ENCODE measurements at places on chromosomes 2 and 18.
A peak's percentile ranks its signal among the peaks of the same experiment; 100 is the strongest.

- no peak for DNase-seq
Observed at GRCh38 chr2:147663153-147663961, 181.5 kb upstream of the ACVR2A start.

- peak; percentile 45 for DNase-seq
Observed at GRCh38 chr2:11292464-11293255, 51.8 kb downstream of the ROCK2 start.

- DNase-seq = no peak
Observed at GRCh38 chr18:38297910-38298309, 732.3 kb upstream of the CELF4 start.

GRCh38 chr18:77079954-77080682 is 52.5 kb downstream of the MBP start:
- no peak for DNase-seq

DNA sequence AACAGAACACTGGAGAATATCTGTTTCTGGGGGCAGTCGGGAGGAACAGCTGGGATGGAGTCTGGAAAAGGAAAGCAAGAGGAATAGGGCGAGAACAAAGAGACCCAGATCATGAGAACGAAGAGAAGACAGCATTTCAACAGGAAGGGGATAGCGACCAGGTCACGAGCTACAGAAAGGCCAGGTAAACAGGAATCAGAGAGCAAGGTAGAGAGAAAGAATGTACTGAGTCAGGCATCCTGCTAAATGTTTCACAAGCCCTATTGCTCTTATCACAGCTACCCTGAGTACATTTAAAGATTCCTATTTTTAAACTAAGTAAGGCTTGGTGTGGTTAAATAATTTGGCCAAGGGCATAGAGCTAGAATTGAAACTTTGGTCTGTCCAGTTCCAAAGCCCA is 254.9 kb upstream of the RAB12 start:
- DNase-seq = no peak

GRCh38 chr2:11753452-11753885 is 7.0 kb downstream of the LPIN1 start:
- DNase-seq = no peak

- no peak for DNase-seq
Observed at GRCh38 chr2:233404222-233404621, 49.9 kb downstream of the DGKD start.

- no peak for DNase-seq
Observed at GRCh38 chr2:1479346-1479745, 66.1 kb downstream of the TPO start.

DNA sequence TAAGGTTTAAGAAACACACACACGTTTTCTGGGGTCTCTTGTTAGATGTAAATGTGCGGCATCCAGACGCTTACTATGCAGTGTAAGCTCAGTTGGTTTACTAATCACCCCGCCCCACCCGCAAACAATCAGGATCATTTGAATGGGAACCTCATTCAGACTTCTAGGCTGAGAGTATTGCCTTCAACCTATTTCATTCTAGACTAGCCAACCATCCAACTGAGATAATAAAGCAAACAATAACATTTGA is 1.3 kb upstream of the FIGN start:
- no peak for DNase-seq

GRCh38 chr2:185859506-185859905 is 120.9 kb downstream of the FSIP2 start:
- no peak for DNase-seq

- no peak for DNase-seq
Observed at GRCh38 chr2:42342795-42343241, 18.2 kb downstream of the COX7A2L start.

DNA sequence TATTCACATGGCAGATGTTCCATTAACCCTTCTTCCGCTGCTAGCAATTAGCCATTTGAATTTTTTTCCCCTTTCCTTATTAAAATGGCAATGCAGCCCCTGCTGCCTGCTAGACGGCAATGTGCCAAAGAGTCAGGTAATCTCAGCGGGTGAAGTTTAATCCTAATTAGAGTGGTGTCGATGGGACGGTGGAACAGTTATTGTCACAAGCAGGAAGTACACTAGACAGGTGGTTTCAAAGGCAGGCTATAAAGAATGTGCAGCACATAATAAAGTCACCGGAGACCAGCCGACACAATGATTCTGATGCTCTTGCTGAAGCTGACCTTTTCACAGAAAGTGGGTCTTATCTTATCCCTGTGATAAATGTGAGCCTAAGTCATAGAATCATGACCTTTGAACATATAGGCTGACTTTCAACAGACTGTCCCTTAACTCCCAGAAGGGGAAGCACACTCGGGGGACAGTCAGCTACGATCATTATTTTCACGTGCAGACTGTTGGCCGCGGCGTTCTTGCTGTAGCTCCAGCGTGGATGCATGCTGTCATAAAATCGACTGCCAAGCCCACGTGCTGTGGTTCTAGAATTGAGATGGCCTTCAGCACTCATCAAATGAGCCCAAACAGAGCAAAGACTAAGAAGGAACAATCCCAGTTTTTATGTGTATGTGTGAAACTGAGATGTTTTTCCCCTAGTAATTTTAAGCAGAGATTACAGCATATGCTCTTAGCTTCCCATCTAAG is 926.2 kb upstream of the SOX11 start:
- no peak for DNase-seq

- DNase-seq = no peak
Observed at GRCh38 chr2:689237-689636, 12.0 kb upstream of the TMEM18 start.

- no peak for DNase-seq
Observed at GRCh38 chr18:56672391-56672790, 21.2 kb downstream of the WDR7 start.

GRCh38 chr2:63081404-63081803 is 30.8 kb downstream of the OTX1 start:
- peak; percentile 1 for DNase-seq

- no peak for DNase-seq
Observed at GRCh38 chr2:235498541-235498940, 4.7 kb downstream of the AGAP1 start.

DNA sequence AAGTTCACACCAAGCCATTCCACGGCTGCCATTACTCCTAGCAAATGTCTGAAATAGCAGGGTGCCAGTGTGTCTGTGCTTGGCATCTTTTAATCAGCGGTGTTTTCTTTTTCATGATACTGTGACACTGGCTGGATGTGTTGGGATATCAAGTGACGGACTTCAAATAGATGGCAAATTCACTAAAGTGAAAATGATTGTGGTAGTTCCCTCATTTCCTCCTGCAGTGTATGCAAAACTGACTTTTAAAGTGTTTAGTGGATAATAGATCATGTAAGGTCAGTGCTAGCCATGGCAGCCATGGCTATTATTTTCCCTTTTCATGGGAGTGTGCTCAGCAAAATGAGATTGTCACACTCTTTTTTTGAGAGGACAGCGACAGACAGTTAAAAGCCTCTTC is 261.5 kb upstream of the SIX3 start:
- no peak for DNase-seq

DNA sequence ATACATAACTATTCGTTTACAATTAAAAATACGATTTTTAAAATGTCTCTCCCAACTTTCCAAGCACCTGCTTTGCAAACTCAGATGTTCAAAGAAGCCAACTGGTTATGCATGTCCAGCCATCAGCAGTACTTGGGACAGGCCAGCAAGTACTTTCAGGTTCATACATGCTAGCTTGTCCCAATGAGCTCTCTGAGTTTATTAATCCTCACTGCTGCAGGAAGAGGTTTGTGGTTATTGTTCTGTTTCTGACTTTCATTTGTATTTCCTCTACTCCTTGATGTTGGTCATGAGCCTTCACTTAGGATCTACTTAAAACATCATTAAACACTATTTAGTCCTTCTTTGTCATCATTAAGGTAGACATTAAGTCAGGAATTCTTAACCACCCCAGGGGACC is 374.1 kb downstream of the LRATD1 start:
- no peak for DNase-seq

GRCh38 chr18:39586741-39587140 is 2021.1 kb upstream of the CELF4 start:
- no peak for DNase-seq

- no peak for DNase-seq
Observed at GRCh38 chr2:217438821-217439220, 564.0 kb downstream of the TNS1 start.

DNA sequence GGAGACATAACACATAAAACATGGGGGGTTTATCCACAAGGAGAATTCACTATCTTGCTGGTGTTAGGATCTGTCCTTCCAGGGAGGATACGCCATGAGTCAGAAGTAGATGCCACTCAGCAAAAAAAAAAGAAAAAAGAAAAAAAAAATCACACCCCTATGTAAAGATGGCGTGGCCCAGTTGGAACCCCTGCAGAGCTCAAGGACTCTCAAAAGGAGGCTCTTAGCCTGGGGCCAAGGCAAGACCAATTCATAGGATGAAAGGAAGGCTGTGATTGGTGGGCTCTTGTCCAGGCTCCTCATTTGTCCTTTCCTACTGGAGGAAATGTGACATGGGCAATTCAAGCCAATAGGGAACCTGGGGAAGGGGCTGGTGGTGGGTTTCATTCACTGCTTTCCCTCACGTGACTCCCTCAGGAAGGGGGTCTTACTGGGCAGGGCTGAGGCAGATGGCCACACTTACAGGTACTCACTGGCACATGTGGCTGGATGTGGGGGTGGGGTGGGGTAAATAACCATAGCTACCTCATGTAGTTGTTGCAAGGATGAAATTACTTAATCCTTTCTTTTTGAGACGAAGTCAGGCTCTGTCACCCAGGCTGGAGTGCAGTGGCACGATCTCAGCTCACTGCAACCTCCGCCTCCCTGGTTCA is 38.7 kb upstream of the HAAO start:
- DNase-seq = no peak

DNA sequence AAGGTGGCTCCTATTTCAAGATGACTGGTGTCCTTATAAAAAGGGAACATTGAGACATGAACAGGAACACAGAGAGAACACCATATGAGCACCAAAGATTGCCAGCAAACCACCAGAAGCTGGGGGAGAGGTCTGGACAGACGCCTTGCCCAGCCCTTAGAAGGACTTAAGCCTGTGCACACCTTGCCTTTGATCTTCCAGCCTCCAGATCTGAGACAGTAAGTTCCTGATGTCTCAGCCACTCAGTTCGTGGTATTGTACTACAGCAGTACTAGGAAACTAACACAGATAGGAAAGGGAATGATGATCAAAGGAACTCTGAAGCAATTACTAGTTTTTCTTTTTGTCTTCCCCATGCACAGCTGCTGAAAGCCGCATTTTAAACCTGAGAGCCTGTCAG is 137.3 kb upstream of the FHL2 start:
- no peak for DNase-seq

- DNase-seq = no peak
Observed at GRCh38 chr2:178542161-178542560, 61.9 kb downstream of the PLEKHA3 start.

DNA sequence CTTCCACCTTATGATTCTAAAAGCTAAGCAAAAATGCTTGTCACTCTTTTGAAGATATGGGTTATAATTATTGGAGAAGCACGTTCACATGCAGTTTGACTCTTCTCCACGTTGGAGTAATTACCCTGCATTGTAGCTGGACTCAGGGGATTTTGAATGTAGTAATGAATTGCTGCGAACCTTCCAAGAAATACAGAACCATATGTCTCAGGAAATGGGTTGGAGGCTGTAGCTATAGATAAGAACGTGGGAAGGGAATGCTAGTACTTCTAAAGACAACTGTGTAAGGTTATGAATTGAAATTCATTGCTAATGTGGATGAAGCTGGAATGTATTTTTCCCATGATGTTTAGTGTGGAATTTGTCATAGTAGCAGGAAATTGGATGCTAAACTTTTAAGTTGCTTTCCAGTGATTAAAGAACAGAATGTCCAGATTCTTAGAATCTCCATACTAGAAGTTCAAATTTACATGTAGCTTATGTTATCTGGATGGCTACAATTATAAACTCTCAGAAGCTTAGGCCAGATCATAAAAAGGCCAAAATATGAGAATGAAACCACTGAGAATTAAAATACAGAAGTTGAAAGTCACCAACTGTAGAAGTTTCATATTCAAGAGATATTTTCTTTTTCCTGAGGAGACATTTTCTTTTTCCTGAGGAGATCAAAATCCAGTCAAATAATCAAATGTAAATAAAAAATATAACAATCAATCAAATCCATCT is 27.3 kb upstream of the SPOPL start:
- DNase-seq = peak; percentile 19

DNA sequence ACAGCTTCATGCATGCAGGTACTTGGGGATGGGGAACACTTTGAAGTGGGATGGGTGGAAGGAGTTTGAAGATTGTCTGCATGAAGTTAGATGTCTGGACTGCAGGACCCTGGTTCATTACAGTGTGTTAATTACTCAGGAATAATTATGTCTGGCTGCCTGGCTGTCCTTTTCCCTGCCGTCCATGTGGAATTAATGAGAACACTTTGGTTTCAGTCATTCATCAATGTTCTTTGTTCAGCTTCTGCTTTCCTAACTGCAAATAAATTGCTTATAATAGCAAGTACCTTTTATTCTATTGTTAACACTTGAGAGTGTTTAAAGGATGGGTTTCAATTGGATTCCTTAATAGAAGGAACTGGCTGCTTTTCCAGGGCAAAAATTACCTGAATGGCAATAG is 35.8 kb downstream of the MTCL1 start:
- no peak for DNase-seq

GRCh38 chr18:76660571-76661192 is 161.7 kb upstream of the ZNF236 start:
- no peak for DNase-seq

GRCh38 chr2:181570833-181571661 is 85.9 kb downstream of the CERKL start:
- DNase-seq = peak; percentile 12

DNA sequence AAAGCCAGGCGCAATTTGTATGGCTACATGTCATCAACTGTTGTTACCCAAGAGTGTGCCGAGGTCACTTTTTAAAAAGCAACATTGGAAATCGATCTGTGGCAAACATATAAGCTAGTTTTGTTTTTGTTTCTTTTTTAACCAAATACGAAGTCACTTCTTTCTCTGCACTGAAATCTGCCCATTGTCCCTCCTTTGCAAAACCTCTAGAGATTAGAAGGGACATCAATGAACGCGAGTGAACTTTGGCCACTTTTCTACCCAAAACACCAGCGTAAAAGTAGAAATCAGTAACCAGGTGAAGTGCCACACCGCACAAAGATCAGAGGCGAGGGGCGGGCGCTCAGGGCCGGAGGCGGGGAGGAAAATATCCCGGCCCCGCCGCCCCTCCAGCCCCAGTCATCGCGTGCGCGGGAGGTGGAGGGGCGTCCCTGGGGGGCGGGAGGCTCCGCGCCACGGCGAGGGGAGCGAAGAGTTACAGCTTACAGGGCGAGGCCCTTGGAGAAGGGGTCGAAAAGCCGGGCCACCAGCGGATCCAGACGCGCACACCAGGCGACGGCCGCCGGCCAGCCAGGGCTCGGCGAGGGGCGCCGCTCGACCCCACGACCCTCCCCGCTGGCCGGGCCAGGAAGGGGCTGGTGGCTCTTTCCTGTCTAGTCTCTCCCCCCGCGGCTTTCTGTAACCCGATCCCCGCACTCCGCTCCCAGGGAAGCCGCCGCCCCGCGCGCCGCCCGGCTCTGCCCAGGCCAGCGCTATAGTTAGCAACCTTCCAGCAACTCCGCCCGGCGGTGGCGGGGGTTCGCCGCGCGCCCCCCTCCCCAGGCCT is 993 bp downstream of the RBMS1 start:
- peak; percentile 83 for DNase-seq

Data from fibroblast of skin of right biceps (primary cell).